ENCODE measurements at places on chromosomes 1 and 21.

DNA sequence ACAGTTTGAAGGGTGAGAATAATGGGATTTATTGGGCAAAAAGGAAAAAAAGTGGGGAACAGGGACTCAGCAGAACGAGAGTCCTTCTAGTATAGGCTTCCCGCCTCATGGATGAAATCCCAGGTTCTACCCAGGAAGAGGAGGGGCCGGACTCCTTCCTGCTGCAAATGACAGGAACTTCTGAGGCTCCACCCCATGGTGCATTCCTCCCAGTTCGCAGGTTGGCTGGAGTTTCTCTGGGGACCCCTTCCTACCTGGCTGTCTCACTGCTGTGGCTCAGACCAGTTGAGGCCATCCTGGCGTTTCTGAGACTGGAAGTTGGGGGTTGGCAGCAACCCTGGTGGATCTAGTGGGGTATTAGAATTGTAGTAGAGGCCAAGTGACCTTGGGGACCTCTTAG lies 27.5 kb downstream of the CNIH3 start:
- no peak for DNase-seq

- no peak for DNase-seq
Measured at GRCh38 chr1:44693159-44693558, 18.6 kb downstream of the ARMH1 start.

GRCh38 chr1:232421143-232421796 lies 208.7 kb downstream of the SIPA1L2 start:
- DNase-seq, result no peak

- DNase-seq, result peak; percentile 73
Measured at GRCh38 chr1:15902882-15903281, 55.4 kb downstream of the SPEN start.

DNA sequence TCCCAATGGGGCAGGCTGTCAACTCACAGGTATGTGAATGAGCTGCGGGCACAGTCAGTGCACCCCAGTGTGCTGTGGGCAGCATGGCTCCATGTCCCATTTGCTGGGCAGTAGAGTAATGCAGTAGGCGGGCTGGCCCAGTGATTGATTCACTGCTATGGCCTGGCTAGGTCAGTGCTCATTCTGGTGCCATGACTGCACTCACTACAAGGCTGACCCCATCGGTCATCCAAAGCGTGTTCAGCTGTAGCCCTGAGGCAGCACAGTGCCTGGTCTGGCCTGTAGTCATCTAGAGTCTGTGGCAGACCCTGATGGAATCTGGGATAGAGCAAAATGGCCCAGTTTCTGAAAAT lies 7.4 kb downstream of the HYI start:
- DNase-seq, result no peak

DNA sequence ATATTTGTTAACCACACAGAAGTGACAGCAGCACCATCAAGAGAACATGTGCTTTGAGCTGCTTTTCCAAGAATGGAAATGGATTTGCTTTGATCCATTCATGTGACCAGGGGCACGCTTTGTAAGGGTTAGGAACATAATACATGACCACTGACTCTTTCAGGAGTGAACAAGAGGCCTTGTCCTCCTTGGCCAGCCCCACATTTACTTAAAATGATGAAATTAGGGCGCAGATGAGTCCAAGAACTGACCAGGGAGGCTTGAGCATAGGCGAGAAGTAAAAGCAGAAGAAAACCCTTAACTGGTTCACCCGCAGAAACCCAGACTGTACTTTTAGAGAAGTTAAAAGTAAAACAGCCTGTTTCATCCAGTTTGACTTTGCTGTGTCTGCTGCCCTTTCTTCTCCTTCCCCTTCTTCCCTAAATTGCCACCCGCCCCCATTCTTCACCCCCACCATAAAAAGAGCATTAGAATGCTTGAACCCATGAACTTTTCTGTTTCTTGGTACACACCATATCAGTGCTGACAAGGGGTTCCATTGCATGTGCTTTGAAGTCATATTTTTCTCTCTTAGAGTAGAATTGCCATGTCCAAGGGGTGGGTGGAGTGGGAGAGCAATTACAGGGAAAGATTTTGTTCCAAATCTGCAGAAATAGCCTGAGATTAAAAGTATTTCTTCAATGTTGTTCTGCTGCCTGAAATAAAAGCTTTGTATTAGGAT lies 2.6 kb upstream of the GLUL start:
- no peak for DNase-seq

GRCh38 chr21:32103361-32103760 lies 175.5 kb downstream of the MIS18A start:
- no peak for DNase-seq

GRCh38 chr21:43851593-43851992 lies 13.4 kb upstream of the AGPAT3 start:
- no peak for DNase-seq

- DNase-seq, result no peak
Measured at GRCh38 chr1:179043907-179044306, 18.2 kb downstream of the FAM20B start.

DNA sequence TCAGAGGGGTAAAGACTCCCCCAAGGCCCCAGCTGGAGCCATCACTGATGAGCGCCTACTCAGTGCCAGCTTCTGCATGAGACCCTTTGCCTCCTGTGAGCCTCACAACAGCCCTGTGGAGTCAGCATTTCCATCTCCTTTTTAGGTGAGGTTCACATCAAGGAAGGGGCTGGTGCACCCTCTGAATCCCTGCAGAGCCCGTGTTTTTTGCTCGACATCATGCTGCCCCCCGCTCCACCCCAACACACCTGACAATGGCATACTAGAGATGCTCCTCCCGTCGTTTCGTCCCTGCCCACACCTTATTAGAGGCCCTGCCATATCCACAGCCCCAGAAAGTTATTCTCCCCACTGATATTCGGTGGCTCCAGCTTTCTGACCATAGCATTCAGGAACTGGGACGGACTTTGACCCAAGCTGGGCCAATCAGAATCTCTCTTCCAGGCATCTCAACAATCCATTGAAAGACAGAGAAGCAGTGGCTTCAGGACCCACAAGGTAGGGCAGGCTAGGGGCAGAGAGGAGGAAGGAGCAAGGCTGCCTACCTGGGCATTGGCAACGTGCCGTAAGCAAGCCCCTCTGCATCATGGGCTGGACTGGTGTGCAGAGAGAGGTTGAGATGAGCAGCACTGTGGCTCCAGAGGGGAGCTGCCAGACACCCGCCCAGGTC lies 32.7 kb downstream of the EPHA10 start:
- no peak for DNase-seq

DNA sequence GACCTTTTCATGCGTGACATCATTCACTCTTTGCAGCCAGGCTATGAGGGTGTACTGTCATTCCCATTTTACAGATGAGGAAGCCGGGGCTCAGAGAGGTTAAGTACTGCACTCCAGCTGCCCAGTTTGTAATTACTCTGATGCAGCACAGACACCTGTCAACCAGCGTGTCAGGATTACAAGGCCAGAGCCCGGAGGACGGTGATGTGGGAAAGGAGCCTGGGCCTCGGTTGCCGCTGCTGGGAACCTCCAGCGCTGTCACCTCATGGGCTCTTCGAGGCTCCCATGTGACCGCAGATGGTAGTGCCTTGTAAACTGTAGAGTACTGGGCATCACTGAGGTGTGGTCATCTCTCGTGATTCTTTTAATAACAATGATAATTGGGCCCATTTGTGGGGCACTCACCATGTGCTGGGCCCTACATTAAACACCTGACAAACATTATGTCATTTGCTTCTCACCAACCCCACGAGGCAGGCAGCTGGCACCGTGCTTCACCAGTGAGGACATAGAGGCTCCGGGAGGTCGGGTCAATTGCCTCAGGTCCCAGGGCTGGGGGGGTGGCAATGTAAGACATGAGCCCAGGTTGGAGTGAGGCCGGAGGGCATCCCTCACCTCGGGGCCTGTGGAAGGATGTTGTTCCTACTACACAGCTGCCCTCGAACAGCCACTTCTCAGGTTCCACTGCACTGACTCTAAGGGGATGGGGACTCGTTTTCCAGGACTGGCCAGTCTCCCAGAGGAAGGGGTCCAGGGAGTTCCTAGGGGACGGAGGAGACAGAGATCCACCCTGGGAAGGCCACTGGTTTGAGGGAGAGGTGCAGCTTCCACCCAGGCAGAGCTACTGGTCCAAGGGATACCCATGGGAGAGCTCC lies 42.8 kb upstream of the PADI1 start:
- no peak for DNase-seq

DNA sequence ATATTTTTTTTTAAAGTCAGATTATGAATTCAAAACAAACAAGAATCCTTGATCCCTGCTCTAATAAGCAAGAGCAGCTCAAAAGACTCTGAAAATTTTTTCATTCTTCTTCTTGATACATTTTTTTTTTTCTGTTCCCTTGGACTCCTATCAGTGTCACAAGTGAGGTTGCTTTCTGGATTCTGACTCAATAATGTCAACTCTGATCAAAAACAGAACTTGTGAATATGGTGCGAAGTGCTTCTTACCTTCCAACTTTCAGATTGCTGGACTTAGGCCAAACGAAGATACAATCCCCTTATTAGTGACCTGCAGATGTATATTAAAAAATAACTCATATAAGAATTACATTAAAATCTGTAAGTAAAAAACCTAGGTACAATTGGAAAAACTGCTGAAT lies 136.1 kb downstream of the GPATCH2 start:
- DNase-seq, result no peak

Measured in fibroblast of skin of right quadriceps (primary cell).